Cerebellar cortex (tissue), 1 donor: ENCODE measurements at places on chromosomes 7 and 10.

DNA sequence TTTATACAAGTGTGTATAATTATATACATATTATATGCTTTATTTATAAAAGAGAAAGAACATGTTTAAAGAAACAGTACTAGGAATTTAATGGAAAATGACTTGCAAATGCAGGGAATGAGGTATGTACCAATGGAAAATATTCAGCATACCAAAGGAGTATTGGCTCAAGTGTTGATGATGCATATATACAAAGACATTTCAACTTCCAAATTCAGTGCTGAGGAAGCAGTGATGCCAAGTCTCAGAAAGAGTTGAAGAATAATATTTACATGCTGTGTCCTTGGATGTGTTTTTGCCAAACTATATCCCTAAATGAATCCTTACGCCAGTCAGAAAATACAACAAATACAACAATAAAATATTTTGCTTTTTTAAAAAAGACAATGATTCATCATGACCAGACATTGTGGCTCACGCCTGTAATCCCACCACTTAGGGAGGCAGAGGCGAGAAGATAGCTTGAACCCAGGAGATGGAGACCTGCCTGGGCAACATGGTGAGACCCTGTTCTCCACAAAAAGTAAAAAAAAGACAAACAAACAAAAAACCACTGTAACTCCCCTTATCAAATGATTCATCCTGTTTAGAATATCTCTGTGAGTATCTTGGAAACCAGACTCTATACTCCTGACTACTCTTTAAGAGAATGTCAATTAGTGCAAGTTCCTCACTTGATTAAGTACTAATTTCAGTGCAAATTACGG is 157.2 kb downstream of the CHRM2 start:
- no peak for DNase-seq

DNA sequence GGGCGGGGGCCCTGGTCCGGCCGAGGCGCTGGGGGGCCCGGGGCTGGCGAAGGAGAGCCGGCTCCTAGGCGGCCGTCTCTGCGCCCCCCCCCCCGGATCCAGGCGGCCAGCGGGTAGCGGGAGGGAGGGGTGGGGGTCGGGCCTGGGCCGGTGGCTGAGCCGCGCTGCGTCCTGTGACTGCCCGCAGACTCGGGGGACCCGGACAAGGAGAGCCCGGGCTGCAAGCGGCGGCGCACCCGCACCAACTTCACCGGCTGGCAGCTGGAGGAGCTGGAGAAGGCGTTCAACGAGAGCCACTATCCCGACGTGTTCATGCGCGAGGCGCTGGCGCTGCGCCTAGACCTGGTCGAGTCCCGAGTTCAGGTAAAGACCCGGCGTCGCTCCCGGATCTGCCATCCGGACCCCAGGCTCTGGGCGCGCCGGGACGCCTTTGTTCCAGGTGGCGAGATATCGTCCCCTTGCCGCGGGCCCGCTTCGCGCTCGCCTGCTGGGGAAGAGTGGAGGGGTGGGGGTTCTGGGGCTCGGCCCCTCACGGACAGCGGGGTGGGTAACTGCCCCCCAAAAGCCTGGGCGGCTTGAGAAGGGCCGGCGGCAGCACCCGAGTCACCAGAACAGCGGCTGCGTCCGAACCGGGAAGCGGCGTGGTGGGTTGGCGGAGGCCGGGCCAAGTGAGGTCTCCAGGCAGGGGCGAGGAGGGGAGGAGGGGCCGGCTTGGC is 819 bp downstream of the UNCX start:
- peak; percentile 34 for DNase-seq

DNA sequence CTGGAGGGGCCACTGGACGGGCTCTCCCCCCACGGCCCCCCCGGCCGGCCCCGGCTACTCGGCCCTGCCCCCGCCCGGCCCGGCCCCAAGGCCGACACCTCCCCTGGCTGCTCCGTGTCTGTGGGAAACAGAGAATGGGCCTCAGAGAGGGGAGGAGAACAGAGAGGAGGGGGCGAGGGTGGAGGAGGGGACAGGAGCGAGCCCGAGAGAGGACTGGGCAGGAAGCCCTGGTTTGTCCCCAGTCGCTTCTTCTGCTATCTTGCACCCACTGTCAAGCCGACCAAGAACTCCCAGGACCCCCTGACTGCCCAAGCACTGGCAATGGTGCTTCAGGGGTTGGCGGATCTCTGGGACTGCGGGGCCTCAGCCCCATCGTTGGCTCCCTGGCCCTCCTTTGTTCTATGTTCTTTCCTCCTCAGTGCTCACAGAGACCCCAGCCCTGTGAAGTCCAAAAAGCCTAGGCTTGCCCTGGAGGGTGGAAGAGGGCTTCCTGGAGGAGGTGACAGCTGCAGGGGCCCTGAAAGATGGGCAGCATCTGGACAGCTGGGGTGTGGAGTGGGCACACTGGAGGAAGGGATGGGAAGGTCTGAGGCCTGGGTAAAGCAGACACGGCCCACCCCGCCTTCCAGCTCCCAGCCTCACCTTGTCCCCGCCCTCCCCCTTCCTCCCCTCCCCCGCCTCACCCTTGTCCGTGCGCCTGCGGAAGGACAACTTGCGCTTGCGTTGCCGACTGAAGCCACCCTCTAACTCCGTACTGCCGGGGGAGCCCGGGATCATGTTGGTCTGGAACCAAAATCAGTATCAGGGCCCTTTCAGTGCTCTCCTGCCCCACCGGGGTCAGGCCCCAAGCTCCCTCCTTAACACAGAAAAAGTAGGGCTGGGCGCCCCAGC is 30.1 kb downstream of the KCNH2 start:
- DNase-seq = no peak

DNA sequence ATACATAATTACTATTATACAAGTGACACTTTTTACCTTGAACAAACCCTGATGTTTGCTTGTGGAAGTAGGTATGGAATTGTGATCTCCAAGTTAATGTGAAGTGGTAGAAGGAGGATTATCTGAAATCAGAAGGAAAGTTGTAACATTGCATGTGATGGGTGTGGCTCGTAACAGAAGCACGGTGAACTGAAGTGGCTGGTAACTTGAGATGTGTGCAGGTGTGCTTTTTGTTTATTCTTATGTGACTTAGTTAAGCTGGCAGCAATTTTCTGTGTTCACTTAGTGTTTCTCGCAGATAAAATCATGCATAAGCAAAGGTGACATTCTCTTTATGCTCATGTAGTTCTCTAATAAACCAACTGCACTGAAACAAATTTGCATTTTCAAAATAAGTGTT is 82.3 kb downstream of the ZEB1 start:
- DNase-seq = no peak

DNA sequence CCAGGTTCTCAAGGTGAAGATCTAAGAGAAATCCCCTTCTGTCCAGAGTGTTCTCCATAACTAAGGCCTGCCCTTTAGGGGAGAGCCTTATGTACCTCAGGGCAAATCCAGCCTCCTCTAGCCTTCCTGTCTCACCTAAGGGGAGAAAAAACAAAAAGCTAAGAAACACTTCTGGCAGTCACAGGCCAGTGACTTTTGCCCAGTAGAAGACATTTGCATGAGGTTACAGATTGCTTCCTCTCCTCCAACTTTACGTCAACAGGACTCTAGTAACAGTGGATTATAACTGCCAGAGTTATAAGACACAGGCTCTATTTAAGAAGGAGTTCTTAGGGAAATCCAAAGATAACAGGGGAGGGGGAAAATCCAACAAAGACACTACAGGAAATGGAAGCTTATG is 15.9 kb upstream of the FAM241B start:
- DNase-seq = no peak

DNA sequence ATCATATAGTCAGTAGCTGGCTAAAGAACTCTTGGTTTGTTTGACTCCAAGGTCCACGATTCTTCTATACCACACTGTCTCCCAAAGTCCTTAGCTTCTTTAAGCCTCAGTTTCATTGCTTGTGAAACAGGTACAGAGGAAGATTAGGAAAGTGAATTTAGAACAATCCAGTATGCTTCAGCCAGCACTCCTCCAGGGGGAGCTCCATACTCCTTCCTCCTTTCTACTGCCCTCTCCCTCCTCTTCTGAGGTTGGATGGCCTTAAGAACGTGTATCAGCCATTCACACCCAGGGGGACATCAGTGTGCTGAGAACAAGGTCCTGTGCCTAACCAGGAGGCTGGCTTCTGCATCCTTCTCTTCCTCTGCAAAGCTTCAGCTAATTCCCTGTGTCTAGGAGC is 54.8 kb upstream of the CALD1 start:
- DNase-seq = no peak

GRCh38 chr7:48255046-48255445 is 83.8 kb downstream of the ABCA13 start:
- no peak for DNase-seq

GRCh38 chr7:3415861-3416312 is 114.8 kb downstream of the SDK1 start:
- DNase-seq = no peak

- peak; percentile 81 for DNase-seq
These were observed 65.3 kb downstream of the OR13A1 start for GRCh38 chr10:45249978-45250693.

- DNase-seq = no peak
These were observed 24.3 kb downstream of the GDI2 start for GRCh38 chr10:5788969-5789368.

GRCh38 chr10:7233259-7233991 is 177.4 kb downstream of the SFMBT2 start:
- no peak for DNase-seq

GRCh38 chr7:91162436-91162835 is 101.8 kb upstream of the FZD1 start:
- no peak for DNase-seq

DNA sequence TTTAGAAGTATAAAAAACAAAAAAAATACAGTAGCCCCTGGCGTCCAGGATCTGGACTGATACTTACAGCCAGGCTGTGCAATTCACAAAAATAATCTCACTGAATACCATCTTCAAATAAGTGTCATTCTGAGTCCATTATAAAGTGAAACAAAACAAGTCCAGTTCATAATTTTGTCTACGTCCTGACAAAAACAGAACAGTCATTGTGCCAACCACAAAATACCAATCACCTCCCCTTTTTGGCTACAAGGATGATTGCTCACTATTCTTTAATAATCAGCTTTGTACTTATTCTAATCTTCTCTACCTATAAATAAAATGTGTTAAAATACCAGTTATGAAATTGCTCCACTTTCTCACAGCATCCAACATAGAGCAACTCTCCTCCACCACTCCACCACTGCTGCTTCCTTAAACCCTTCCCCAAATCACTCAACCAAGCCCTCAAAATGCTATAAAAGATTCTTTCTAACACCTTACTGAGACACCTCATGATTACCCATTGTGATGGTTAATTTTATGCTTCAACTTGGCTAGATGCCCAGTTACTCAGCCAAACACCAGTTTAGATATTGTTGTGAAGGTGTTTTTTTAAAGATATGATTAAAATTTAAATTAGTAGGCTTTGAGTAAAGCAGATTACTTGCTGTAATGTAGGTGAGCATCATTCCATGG is 479.8 kb upstream of the SEMA3A start:
- no peak for DNase-seq

DNA sequence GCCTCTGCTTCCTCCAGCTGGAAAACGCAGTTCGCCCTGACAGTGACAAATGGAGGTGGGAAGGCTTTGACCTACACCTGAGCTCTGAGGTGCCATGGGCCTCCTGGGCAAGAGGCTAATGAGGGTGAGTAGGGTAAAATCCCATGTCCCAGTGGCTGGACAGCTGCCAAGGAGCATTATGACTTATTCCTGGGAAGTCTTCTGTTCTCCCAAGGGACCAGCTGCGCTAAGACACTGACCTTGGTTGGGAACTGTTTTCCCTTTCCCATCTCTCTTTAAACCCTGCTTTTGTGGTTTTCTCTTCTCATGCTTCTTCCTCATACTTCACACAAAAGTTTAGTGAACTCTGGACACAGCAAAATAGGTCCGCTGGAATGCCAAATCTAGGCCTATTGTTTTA is 72.6 kb downstream of the COPG2 start:
- no peak for DNase-seq

DNA sequence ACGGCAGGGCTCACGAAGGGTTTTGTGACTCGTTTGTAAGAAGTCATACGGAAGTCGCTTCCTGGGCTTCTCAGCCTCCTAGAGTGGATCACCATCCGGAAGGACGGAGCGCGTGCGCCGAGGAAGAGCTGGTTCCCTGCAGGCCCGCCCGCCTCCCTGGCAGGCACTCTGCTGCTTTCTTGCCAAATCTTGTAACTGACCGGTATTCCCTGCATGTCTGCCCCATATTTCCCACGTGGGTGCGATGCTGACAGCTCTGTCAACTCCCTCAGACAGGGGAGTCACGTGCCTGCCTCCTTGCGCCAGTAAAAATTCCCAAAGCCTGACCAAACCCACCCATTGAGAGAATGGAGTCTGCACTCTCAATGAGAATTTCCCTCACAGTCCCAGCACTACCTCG is 12.7 kb downstream of the SHH start:
- DNase-seq = peak; percentile 24

DNA sequence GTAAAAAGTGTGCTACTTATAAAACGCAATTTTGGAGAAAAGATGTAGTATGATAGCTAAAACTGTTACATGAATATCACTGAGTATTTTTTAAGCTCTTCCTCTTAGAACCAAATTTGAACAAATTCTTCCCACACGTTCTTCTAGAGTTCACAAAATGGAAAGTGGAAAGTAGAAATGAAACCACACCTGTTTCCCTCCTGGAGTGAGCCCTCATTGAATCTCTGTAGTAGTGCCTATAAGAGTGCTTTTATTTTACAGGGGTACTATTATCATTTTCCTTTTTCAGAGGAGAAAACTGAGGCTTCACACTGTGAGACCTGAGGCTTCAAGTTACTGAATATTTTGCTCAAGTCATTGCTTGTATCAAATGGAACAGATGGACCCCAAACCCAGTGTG is 393.0 kb downstream of the NRG3 start:
- DNase-seq = no peak

DNA sequence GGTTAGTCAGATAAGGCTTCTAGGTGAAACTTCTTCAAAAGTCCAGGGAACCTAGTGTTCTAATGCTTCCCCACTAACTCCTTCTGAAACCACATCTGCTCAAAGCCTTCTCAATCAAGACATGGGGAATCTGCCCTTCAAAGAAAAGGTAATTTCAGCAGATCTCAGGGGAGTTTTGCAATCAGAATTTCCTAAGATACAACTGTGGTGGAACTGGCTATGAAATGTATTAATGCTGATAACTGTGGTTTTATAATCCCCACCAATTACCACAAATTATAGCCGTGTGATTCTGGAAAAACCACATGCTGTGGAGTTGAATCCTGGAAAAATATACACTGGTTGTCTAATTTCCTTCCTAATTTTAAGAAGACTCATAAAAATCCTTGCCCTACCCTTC is 233.8 kb downstream of the SORCS1 start:
- DNase-seq = no peak

GRCh38 chr7:87316097-87316700 is 29.3 kb upstream of the CROT start:
- no peak for DNase-seq
